Panc1 (cell line): ENCODE measurements at places on chromosomes 1 and 21.

- no peak for DNase-seq
These were observed 159.8 kb upstream of the ZRANB2 start for GRCh38 chr1:71240656-71241055.

DNA sequence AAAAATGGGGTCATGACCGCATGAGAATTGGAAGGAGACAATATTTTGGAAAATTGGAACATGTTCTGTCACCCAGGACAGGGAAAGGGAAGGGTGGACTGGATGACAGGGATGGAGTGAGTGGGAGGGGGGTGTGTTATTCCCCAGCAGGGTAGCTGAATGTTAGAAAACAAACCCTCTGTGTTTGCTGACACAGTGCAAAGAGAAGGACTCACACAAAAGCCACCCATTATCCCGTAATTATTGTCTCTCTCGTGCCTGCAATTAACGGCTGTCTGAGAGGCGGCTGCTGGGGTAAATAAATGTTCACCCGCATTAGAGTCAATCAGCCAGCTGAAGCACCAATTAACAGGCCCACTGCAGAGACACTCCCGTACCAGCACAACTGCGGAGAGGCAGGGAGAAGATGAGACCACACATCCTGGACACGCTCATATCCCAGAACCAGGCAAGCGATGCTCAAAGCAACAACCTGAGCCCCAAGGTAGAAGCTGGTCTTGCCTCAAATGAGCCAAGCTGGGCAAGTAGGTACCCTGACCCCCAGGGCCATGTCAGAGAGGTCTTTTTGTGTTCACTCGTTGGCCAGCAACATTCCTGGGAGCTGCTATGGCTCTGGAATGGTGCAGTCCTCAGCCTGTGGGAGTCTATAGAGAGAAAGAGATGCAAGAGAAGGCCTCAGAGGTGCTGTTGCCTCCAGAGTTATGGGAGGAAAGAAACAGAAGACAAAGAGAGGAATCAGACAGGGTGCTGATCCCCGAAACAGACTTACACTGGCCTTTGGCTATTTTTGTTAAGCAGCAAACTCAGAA, 19.4 kb downstream of the PLEKHA6 start:
- no peak for DNase-seq

DNA sequence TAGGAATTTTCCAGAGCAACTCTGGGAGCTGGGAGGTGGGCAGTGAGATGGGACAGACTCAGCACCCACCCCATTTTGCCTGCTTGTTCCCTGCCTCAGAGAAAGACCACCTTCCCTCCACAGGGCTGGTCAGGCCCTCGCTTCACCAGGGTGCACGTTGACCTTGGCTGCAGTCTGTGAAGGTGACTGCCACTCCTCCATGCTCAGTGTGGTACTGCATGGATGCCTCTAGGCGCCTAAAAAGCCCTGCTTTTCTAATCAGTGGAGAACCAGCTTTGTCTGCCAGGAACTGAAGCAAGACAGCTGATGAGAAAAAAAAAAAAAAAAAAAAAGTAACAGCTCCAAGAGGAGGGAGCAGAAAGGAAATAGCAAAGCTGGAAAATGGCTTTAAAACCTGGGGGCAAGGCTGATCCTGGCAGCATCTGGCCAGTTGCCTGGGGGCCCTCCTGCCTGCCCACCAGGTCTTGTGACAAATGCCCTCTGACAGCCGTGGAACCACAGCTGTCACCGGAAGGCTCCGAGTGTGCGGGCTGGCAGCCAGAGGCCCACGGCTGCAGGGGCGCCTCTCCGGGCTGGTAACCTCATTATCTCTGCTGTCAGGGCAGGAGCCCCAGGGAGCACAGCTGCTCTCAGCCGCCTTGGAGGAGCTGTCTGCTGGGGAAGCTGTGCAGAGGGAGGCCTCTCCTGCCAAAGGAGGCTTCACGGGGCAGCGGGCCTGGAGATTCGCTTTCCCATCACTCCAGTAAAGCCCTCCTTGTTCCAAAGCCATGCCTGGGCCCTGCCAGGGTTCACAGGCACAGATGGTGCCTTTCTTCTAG, 13.7 kb downstream of the KIAA1614 start:
- no peak for DNase-seq

DNA sequence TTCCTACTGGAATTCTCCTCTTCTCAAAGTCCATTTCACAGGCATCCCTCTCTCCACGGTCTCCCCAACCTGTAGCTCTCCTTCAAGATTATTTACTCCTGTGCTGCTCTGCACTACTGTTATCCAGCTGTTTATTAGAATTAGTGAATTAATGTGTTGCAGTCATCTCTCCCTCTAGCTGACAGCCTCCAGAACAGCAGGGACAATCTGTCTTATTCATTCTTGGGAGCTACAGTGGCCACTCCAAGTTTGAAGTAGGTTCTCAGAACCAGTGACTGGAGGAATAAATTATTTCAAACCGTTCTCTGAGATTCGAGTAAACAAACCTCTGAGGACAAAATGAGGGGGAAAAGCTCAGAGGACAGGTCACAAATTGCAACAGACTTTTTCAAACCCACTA, 330.9 kb downstream of the RRAGC start:
- no peak for DNase-seq

GRCh38 chr1:224781800-224782199, 147.7 kb upstream of the DNAH14 start:
- DNase-seq, result no peak

DNA sequence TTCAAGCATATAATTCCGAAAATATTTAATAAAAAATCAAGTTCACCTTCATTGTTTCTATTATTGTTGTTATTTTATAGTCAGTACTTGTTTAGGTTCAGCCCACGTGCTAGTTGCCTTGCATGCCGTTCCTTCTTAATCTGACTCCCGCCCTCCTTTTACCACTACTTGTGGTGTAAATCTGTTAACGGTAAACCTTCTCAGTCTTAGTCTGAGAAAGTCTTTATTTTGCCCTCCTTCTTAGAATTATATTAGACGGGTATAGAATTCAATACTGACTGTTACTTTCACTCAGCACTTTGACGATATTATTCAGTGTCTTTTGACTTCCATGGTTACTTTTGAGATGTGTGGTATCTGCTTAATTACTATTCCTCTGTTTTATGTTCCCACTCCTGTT, 104.8 kb downstream of the RGL1 start:
- no peak for DNase-seq

GRCh38 chr1:29543586-29543985, 307.3 kb downstream of the PTPRU start:
- no peak for DNase-seq

- no peak for DNase-seq
These were observed 853 bp upstream of the RRAGC start for GRCh38 chr1:38860454-38860795.

GRCh38 chr1:116819081-116819480, 64.9 kb downstream of the CD2 start:
- DNase-seq, result no peak

GRCh38 chr1:33719326-33719725, 144.6 kb upstream of the HMGB4 start:
- DNase-seq, result no peak

GRCh38 chr1:33256471-33257206, at the start of gene ZNF362:
Gene ZNF362 (plus strand): TSS chr1:33256492. CDS start chr1:33270575, 14,083 bp downstream.
- peak; percentile 36 for DNase-seq

- no peak for DNase-seq
These were observed 4.4 kb upstream of the MATN1 start for GRCh38 chr1:30727824-30728223.

GRCh38 chr1:14732728-14733047, 134.2 kb downstream of the KAZN start:
- no peak for DNase-seq

DNA sequence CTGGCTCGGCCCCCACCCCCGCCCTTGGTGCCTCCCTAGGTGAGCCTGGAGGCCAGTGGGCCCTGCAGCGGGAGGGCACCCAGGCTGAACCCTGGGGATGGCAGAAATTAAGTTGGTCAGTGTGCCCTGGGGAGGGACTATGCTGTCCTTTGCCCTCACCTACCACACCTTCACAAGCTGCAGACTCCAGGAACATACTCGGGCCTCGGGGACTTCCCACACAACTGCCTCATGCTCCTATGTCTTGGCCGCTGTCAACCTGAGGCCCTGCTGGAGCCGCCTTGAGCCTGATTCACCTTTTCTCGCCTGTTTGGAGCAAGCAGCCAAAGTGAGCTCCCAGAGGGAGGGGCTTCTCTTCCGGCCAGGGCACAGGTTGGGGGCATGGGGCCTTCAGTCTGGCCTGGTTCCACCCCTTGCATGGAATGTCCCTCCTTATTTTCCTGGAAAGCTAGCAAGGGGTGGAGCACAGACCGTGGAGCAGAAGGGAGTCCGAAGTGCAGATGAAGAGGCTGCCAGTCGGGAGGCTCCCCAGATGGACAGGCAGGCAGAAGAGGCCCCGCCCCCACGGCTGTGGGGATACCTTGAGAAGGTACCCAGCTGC, 24.7 kb downstream of the KNCN start:
- DNase-seq, result no peak

GRCh38 chr1:160189649-160190625, at the start of gene CASQ1:
Gene CASQ1 (plus strand): TSS chr1:160190575. CDS start chr1:160190752, 177 bp downstream.
- DNase-seq, result no peak

GRCh38 chr1:230105754-230106625, 39.0 kb downstream of the GALNT2 start:
- DNase-seq, result no peak

GRCh38 chr1:110684491-110684890, 9.8 kb upstream of the KCNA3 start:
- no peak for DNase-seq
